Karpas-422 (cell line): ENCODE measurements at places on chromosomes 11 and 22. TPM values are rescaled to one million over a fixed set of nuclear protein-coding genes. Genes with fewer than 3 reads are reported as not detected.

GRCh38 chr11:121901886-121902285, 214.1 kb downstream of the BLID start:
- H3K27me3 ChIP-seq = no peaks in the 10 kb centered on the region
- H3K4me3 ChIP-seq = no peak overlapping the region
- no peak for DNase-seq
- H3K27ac ChIP-seq = no peak overlapping the region
- no peaks in the 10 kb centered on the region for H3K36me3 ChIP-seq
- no peaks in the 10 kb centered on the region for H3K4me1 ChIP-seq

GRCh38 chr11:106694501-106694900, 323.8 kb downstream of the GUCY1A2 start:
- H3K4me1 ChIP-seq = no peaks in the 10 kb centered on the region
- no peak overlapping the region for H3K4me3 ChIP-seq
- H3K27ac ChIP-seq = no peak overlapping the region
- no peaks in the 10 kb centered on the region for H3K36me3 ChIP-seq
- H3K27me3 ChIP-seq = no peaks in the 10 kb centered on the region
- no peak for DNase-seq

DNA sequence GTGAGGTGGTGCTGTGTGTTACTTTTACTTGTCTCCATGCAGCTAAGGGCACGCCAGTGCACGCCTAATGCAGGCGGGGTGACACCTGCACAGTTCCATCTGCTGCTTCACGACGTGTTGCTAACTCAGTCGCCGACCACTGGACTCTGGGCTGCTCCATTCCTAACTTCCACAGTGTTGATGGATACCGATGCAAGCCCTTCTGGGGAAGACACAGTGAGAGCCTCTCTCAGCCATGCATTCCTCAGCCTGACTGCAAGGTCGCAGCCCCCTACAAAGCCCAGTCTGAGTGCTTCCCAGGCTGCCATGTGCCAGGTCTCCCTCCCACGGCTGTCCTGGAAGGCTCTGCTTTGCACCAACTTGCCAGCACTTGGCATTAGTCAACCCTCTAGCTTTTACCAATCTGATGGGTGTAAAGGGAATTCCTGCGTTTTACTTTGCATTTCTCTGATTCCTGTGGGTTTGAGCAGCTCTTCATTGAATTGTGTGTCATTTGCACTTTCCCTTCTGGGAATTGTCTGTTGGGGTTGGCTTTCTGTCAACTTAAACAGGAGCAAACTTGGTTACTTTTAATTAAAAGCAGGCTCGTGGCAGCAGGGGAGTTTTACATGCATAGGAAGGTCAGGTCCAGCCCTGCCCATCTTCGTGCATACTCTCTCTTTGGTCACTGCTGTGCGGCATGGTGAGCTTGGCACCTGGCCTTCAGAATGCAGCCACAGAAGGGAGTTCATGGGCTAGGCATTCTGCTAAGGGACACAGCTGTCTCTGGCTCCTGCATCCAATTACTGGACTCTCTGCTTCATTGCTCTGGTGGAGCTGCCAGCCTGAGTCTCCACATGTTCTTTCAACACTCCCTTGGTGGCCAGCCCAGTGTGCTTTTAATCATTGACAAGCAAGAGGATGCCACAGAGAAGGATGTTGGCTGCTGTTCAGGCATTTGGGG, 34.6 kb upstream of the SHANK2 start:
- DNase-seq = no peak
- H3K27ac ChIP-seq = no peak overlapping the region
- no peaks in the 10 kb centered on the region for H3K4me1 ChIP-seq
- H3K36me3 ChIP-seq = no peaks in the 10 kb centered on the region
- H3K4me3 ChIP-seq = no peak overlapping the region

GRCh38 chr22:37892566-37893335, 13.3 kb upstream of the MICALL1 start:
- DNase-seq = no peak
- peaks cover 8% of the 10 kb centered on the region for H3K36me3 ChIP-seq
- no peaks in the 10 kb centered on the region for H3K27me3 ChIP-seq
- H3K4me1 ChIP-seq = no peaks in the 10 kb centered on the region

Gene FTH1
- 209 and 392 TPM in 2 replicates for total RNA-seq

- H3K4me1 ChIP-seq = peaks cover 24% of the 10 kb centered on the region
- no peak for DNase-seq
- H3K27ac ChIP-seq = no peak overlapping the region
- H3K27me3 ChIP-seq = no peaks in the 10 kb centered on the region
- no peaks in the 10 kb centered on the region for H3K36me3 ChIP-seq
Observed at GRCh38 chr11:73323464-73323863, 15.4 kb downstream of the ARHGEF17 start.

DNA sequence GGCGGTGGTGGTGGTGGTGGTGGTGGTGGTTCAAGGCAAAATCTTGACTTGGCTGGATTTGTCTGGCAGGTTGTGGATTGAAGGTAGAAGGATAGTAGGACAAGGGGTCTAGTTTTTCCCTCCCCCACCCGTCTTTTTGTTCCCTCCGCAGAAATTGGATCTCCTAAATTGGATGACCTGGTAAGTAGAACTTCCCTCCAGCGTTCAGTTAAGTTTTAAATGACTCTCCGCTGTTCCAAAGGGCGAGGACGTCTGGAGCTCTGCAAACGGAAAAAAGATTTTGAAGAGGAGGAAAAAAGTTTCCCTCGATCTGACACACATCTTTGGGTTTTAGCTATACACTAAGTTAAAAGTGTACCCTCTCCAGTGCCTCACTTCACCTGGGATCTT, 422 bp upstream of the LGR4 start:
- no peak overlapping the region for H3K27ac ChIP-seq
- DNase-seq = no peak
- H3K4me1 ChIP-seq = no peaks in the 10 kb centered on the region; the same call in 1 of the 2 replicates
- no peaks in the 10 kb centered on the region for H3K36me3 ChIP-seq

Gene WNT7B
- total RNA-seq = not detected in 2 replicates

Gene MPEG1
- 59.6 and 80.0 TPM in 2 replicates for total RNA-seq

GRCh38 chr11:93279851-93280347, 50.6 kb upstream of the DEUP1 start:
- H3K4me1 ChIP-seq = no peaks in the 10 kb centered on the region
- H3K27me3 ChIP-seq = no peaks in the 10 kb centered on the region; the same call in 1 of the 2 replicates
- H3K4me3 ChIP-seq = no peak overlapping the region
- no peaks in the 10 kb centered on the region for H3K36me3 ChIP-seq

DNA sequence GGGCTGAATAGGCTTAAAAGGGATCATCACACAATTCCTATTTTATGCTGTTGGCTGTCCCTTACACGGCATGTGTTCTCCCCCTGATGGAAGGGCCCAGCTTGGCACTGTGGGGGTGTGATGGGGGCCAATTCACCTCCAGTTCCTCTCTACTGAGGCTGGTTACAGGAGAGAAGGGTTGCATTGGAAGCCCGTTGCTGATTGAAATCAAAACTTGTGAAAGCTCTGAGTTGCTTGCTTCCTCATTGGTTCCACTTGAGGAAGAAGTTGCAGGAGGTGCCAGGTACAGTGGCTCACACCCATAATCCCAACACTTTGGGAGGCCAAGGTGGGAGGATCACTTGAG, 13.3 kb upstream of the PRG2 start:
- no peak for DNase-seq
- H3K4me1 ChIP-seq = no peaks in the 10 kb centered on the region
- H3K4me3 ChIP-seq = no peak overlapping the region

DNA sequence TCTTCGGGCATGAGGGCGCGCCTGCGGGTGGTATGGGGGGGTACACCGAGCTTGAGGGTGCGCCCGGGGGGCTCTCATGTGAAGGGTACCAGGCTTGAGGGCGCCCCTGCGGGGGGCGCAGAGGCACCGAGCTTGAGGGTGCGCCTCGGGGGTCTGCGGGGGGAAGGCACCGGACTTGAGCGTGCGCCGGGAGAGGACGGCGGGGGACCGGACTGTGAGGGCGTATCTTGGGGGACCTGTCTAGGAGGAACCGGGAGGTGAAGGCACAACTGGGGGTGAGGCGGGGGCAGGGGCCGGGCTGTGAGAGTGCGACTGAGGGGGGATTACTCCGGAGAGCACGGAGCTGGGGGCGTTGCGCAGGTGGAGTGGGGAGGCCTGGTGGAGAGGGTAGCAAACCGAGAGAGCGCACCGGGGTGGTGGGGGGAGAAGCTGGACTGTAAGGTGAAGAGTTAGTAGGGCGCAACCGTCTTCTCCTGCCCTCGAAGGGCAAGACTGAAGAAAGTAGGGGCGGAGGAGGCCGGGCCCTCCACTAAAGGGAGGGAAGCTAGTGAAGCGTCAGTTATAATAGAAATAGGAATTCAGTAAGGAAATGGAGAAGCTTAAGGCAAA, 1.1 kb upstream of the DDX6 start:
- peaks cover 18% of the 10 kb centered on the region for H3K4me1 ChIP-seq
- no peaks in the 10 kb centered on the region for H3K27me3 ChIP-seq
- H3K4me3 ChIP-seq = peak overlapping the region; percentile 90
- H3K36me3 ChIP-seq = no peaks in the 10 kb centered on the region

DNA sequence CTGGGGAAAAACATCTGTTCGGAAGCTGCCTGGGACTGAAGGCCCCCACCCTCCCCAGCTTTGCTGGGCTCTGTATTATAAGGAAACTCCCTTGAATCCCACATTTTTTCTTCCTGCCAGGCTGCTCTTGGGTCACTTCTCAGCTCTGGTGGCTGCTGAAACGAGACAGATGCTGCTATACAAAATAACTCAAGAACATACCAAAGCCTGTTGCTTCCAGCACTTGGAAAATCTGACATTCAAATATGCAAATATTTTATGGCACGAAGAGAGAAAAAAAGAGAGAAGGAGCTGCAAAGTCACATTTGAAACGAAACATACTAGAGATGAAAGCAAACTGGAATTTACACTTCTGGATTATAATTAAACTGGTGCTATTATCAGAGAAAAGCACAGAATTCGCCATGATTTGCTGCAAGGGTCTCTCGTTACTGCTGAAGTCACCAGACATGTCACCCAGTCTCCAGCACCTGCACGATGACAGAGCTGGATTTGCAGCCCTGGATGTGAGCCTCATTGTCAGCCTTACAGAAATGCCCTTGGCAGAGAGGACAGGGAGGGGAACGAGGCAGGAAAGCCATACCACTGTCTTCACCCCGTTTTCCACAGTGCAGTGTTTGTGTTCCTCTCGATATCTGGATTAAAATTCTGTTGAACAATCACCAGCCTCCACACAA, 47.9 kb upstream of the IGSF9B start:
- H3K36me3 ChIP-seq = no peaks in the 10 kb centered on the region
- no peak overlapping the region for H3K4me3 ChIP-seq
- DNase-seq = no peak
- H3K27me3 ChIP-seq = no peaks in the 10 kb centered on the region

Gene PHLDA2
- 0.25 TPM in 1 of 2 replicates, not detected in the other for total RNA-seq

DNA sequence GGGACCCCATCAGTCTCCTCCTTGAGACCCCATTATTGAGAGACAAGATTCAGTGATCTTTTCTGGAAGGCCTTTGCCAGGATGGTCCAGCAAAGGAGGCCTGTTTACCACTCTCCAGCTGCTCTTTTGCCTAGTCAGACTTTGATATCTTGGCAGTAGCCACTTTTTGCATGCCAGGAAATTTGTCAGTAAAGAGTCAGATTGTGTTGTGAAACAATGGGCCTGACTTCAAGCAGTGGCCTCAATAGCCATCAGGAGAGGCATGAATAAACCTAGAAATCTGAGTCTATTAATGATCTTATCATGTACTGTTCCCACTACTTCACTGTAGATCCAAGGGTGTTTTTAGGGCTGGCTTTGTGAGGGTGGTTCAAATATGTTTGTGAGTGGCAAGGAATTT, 479.4 kb downstream of the JRKL start:
- no peak overlapping the region for H3K27ac ChIP-seq
- H3K36me3 ChIP-seq = no peaks in the 10 kb centered on the region
- no peaks in the 10 kb centered on the region for H3K27me3 ChIP-seq
- no peak overlapping the region for H3K4me3 ChIP-seq
- no peaks in the 10 kb centered on the region for H3K4me1 ChIP-seq

Gene FOSL1
- total RNA-seq = not detected in 2 replicates

DNA sequence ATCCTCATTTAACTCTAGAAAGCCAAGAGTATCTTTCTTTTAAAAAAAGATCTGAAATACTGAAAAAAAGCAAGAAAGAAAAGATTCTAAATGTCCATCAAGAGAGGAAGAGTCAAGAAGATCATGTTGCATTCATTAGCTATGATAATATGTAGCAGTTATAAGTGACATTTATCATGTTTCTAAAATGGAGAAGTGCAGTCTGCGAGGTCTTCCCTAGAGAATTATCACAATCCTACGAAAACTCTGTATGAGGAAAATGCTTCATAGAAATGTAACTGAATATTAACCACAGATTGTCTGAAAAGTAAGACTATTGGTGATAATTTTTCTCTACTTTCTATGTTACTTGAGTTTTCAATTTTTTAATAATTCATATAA, 77.4 kb upstream of the USP47 start:
- H3K4me3 ChIP-seq = no peak overlapping the region
- H3K27me3 ChIP-seq = no peaks in the 10 kb centered on the region
- peaks cover 8% of the 10 kb centered on the region for H3K4me1 ChIP-seq

- no peaks in the 10 kb centered on the region for H3K4me1 ChIP-seq
- no peaks in the 10 kb centered on the region for H3K36me3 ChIP-seq
- H3K27ac ChIP-seq = no peak overlapping the region
- H3K4me3 ChIP-seq = no peak overlapping the region
- no peaks in the 10 kb centered on the region for H3K27me3 ChIP-seq
- DNase-seq = no peak
Observed at GRCh38 chr11:4884361-4884760, 2.7 kb downstream of the OR51T1 start.

- no peak overlapping the region for H3K4me3 ChIP-seq
- no peaks in the 10 kb centered on the region for H3K4me1 ChIP-seq
- no peak for DNase-seq
Observed at GRCh38 chr22:21778705-21779363, 43.2 kb upstream of the YPEL1 start.

Gene GRAP2
- not detected in 2 replicates for total RNA-seq

Gene UPB1
- total RNA-seq = 0.19 and 1.3 TPM in 2 replicates

- H3K4me1 ChIP-seq = no peaks in the 10 kb centered on the region
- DNase-seq = no peak
- H3K4me3 ChIP-seq = no peak within 1 kb of the TSS
- no peak within 1 kb of the TSS for H3K27ac ChIP-seq
- H3K36me3 ChIP-seq = no peaks in the 10 kb centered on the region
Observed at GRCh38 chr11:17719028-17719937, at the start of gene MYOD1. Gene MYOD1, plus strand, starts transcription at chr11:17719571. Its CDS starts 212 bp downstream, at chr11:17719783.

DNA sequence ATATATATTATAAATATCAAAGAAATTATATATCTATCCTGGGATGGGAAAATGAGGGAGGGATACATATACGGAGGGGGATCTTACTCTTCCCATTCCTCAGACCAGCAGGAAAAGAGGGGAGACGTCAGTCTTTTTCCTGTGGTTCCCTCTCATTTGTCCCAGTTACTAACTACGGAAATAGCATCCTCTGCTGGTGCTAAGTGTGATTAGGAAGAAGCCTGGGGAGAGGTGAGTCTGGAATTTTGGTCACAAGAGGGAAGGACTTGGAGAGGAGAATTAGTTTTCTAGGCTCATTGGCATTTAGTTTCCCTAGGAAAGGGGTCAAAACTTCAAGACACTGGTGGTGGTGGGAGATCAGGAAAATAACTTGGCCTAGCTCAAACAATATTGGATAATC, 11.6 kb downstream of the MED19 start:
- DNase-seq = no peak
- no peaks in the 10 kb centered on the region for H3K27me3 ChIP-seq

Gene RNF169
- 18.8 and 47.0 TPM in 2 replicates for total RNA-seq

GRCh38 chr11:45736424-45736823, 68.5 kb upstream of the SLC35C1 start:
- H3K4me1 ChIP-seq = no peaks in the 10 kb centered on the region
- no peak overlapping the region for H3K4me3 ChIP-seq
- no peak overlapping the region for H3K27ac ChIP-seq
- DNase-seq = no peak
